ENCODE measurements at places on chromosomes 5 and 9.

- DNase-seq: no peak
These were observed 6.0 kb downstream of the RALGDS start for GRCh38 chr9:133114886-133115603.

- no peak for DNase-seq
These were observed 35.2 kb downstream of the ZNF366 start for GRCh38 chr5:72472031-72472430.

DNA sequence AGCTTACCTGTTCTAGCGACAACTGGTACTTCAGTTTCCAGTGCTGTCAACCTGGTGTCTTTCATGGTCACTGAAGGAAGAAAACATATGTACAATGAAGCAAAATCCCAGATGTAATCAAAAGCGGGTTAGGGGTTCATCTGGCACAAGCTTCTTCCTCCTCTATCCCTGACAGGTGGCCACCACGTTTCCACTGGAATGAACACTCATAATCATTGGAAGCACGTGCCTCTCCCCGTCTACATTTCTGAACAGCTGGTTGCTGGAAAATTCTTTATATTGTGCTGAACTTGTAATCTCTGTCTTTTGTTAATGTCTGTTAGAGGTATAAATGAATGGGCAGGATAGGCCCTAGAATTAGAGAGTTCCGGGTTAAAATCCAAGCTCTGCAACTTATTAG is 9.4 kb downstream of the TSC1 start:
- no peak for DNase-seq

DNA sequence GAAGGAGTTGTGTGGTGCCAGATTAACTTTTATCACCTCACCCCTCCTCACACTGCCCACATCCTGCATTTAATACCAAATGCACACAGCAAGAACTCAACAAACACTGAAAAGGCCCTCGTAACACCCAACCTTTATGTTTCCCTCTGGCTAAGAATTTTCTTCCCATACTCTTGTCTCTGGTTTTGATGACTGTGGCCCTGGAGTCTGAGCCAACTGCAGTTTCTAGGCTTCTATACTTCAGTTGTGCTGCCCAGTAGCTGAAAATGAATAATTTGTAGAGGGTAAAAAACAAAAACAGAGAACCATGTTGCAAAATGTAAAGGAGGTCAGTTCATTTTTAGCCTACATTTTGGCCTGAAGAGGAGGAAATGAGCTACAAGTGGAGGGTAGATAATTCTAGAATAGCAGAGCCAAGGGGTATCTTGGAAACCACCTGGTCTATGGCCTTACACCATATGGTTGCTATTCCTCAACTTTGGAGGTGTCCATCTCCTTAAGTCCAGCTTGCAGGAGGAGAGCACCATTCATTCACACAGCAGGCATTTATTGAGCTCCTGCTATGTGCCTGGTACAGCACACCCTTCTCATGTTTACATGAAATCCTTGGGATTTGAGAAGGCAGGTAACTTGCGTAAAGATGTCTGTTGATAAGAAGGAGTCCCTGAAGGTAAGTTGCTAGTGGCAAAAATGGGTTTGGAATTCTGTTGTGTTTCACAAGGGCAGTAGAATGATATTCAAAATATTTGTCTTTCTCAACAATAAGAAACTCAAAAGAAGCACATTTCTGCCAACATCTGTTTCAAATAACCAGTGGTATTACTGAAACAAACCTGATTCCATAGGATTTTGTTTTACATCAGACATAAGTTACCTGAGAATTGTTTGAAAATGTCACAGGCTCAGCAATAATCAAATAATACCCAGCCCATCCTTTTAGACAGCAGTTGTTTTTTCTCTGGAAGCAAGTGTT is 83.8 kb upstream of the TNFAIP8 start:
- no peak for DNase-seq

Measured in NCI-H1092 (cell line).